HEK293T (cell line): ENCODE measurements at places on chromosomes 2 and 18.

DNA sequence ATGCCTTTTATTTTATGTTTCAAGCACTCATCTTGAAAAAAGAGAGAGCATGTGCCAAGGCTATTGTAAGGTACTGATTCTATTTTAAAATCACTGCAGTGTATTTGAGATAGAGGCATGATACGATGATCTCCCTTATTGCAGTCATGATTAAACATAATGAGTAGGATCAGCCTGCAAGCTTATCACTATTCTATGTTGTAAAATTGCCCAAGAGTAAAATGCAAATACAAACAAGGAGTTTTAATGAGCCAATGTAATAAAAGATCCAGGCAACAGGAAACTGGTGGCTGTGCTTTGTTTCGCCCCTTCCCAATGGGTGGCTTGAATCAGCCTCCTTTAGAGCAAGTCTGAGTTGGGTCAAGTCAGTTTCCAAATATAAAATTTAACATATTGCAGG lies 116.4 kb upstream of the RBMS1 start:
- DNase-seq: no peak

- no peak for DNase-seq
Observed at GRCh38 chr2:8422450-8422800, 259.4 kb upstream of the ID2 start.

GRCh38 chr18:78522507-78522906 lies 457.1 kb upstream of the SALL3 start:
- DNase-seq: no peak

GRCh38 chr2:239918749-239919148 lies 106.4 kb downstream of the NDUFA10 start:
- no peak for DNase-seq

GRCh38 chr2:176502619-176503018 lies 233.4 kb downstream of the MTX2 start:
- DNase-seq: no peak

GRCh38 chr2:96883306-96883705 lies 13.4 kb upstream of the SEMA4C start:
- no peak for DNase-seq

DNA sequence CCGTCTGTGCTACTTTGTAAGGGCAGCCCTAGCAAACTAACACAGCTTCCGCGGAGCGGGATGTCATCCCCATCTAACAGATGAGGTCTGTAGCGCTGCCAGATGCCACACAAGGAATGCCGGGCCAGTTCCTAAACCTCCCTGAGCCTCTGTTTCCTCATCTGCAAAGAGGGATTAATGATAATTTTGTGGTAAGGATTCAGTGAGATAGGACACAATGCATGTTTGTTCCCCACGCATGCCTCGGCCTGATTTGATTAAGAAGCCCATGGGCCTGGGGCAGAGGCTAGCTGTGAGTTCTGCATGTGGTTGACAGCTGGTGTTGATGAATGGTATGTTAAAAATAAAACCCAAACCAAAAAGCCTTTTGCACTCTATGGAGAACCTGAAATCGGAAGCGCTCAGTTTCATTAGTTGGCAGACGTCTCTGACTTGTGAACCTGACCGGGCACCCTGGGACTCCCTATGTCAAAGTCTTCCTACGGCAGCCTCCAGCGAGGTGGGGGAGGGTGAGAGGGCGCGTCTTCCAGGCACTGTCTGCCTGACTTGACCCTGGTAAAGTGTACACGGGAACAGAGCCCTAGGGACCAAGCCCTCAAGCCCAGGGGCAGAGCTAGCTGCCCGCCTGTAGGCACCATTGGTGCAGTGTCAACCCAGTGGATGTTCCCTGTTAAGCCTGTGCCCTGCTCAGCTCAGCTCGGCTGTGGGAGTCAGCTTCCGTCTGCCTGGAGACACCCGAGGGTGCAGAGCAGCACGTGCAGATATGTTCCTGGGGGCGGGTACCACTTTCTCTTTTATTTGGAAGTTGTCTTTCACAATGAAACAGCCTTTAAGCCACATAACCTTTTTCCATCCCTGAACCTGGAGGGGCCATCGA lies 14.8 kb upstream of the INHBB start:
- no peak for DNase-seq

- no peak for DNase-seq
Observed at GRCh38 chr18:56421647-56422046, 216.7 kb downstream of the TXNL1 start.

DNA sequence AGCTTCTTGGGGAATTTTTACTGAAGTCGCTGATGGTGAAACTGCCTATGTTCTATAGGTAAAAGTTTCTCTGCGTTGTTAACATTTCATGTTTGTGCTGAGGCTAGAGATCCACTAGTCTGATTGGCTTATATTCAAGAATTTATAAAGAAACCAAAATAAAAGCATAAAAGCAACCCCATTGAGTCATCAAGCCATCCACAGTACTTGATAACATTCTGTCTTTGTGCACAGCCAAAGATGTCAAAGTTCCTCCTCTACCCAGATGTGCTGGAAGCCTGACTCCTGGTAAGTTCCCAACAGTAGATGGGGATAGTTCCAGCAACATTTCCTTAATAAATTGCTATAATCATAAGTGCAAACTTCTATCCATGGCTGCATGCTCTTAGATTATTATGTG lies 107.8 kb downstream of the TANC1 start:
- no peak for DNase-seq

DNA sequence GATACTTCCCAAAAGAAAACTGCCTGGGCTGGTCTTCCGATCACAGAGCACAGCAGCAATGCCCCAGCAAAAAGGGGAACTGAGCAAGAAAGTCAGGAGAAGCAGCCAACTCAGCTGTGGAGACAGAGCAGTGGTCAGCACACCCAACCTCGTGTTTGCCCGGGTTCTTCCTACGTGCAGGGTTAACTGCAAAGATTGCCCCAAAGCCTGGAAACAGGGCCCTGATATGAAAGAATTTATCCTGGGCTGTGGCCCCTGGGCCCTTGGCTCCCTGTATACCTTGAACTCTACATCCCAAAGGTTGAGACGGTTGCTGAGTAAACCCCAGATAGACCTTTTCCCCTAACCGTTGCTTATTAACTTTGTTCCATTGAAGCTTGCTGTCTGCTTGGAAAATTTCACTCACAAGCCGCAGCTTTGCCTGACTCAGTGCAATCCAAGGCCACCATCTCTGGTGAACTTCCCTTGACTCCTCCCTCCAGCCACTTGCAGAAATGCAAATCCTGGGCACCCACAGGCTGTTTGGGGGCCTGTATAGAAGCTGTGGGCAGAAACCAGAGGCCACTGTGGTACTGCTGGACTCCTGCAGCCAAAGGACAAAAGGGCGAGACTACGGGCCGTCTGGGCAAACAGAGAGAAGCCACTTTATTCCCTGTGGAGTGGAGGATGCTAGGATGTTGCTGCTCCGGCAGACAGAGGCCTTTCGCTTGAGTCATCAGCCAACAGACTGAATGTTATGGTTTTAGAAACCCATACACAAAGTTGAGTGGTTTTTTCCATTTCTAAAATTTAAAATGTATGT lies 18.2 kb downstream of the NRP2 start:
- DNase-seq: no peak

DNA sequence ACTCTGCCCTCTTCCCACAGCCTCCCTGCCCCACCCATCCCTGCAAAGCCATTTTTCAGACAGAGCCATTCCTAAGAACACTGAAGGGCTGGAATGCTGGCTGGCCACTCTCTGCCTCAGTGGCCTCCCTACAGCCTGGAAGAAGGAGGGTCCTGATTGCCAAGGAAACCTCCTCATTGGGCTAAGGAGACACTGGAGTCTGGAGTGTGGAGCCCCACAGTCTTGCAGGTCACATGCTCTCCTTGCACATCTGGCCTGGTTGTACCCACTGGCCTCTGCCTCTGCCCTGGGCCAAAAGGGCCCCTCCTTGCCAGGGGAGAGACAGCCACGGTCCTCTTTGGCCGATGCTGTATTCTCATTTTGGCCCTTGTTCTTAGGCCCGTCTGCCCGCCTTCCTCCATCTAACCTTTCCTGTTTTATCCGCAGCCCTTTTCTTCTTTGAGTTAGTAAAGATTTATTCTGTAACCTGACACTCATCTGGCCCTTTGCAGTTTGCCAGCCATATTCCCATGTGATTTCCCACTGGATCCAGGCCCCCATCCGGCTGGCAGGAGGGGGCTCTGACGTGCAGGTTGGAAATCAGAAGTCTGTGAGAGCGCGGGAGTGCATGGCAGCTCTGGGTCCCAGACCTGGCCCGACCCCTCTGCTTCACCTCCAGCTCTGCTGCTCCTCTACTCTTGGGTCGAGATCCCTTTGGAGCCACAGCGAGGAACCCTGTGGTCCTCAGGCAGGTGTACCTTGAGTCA lies 11.0 kb upstream of the CATIP start:
- DNase-seq: no peak

DNA sequence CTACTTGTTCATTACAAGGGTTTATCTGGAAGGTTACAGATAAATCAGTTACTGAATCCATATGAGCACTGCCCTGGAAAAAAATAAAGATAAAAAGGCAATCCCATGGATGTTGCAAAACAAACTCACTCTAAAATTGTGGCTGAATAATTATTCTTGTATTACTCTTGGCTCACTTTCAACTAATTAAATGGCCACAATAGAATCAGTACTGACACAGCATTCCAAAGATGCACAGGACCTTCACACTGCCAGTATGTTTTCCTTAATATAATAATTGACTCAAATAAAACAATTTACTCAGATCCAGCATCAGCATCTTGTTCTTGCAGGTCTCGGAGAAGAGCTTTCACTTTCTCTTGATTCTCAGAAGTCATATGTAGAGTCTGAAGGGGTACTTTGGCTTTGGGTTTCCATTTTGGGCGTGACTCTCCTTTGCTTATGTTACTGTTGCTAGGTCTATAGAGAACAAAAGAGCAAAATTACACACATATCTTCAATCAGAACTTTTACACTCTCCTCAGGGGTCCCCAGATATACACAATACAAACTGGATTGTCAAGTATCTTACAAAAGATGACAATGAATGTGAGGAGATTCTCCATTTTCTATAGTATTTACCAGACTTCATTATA lies 12.6 kb downstream of the DHX57 start:
- DNase-seq: no peak

DNA sequence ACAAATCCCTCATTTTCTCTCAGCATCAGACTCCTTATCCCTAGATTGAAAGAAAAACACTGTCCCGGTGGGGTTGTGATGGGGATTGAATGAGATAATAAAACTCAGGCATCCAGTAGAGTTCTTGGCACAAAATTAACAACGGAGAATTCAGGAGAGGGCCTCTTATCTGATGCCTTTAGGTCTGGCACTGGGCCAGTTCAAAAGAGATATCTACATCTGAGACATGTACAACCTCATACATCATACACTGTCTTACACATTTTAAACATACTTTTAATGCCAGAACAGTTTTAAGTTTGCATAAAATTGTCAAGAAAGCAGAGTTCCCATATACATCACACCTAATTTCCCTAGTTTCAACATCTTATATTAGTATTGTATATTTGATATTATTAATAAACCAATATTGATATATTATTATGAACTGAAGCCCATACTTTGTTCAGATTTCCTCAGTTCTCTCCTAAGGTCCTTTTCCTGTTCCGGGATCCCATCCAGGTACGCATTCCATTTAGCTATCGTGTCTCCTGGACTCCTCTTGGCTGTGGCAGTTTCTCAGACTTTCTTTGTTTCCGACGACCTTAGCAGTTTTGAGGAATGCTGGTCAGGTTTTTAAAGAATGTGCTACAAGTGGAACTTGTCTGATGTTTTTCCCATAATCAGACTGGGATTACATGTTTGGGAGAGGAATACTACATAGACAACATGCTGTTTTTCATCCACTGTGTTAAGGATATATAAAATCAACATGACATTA lies 27.8 kb downstream of the NXPH2 start:
- DNase-seq: no peak
